Stimulated activated CD8-positive, alpha-beta memory T cell treated with anti-CD3 and anti-CD28 coated beads, Interleukin-15, amount 100 ng/mL, for 24 hours (primary cell): ENCODE measurements at places on chromosomes 6 and 20.

DNA sequence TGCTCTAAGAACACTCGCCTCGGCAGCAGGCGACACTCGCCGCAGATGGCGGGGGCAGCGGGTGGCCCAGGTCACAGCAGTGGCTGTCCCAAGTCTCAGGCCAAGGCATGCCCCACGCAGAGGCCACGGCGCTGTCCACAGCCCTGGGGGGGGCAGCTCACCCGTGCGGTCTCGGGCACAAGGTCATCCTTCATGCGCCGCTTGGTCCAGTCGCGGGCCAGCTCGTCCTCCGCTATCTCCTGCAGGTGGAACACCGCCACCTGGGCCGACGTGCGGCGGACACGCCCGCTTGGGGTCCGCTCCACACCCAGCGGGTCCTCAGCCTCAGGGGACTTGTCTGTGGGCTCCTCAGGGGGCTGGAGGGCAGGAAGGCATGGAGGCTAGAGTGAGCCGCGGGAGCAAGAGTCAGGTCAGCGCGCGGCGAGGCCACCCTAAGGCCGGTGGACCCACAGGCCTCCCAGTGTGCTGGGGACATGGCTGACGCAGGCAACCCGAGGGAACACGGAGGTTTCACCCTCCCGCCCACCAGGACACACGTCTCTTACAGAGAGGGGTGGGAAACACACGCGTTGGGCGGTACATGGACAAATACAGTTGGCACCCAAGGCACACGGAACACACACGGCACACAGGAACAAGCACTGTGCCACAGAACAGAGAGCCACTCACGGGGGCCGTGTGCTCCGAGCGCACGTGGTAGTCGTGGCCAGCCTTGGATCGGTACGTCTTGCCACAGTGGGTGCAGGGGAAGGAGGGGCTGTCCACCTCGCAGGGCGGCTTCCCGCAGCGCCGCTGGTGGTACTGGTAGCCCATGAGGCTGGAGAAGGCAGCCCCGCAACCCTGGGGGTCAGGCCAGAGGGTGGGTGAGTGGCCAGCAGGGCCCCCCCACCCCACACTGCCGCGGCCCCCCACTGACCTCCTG is 6.5 kb upstream of the UCKL1 start:
- DNase-seq = no peak

- no peak for DNase-seq
These were observed 118.7 kb downstream of the JARID2 start for GRCh38 chr6:15364401-15365037.

- DNase-seq = no peak
These were observed 52.9 kb upstream of the BTN3A2 start for GRCh38 chr6:26312096-26312463.

GRCh38 chr6:143062551-143062950 is 1.9 kb downstream of the AIG1 start:
- DNase-seq = no peak

GRCh38 chr20:14838663-14839628 is 501.5 kb upstream of the FLRT3 start:
- no peak for DNase-seq

DNA sequence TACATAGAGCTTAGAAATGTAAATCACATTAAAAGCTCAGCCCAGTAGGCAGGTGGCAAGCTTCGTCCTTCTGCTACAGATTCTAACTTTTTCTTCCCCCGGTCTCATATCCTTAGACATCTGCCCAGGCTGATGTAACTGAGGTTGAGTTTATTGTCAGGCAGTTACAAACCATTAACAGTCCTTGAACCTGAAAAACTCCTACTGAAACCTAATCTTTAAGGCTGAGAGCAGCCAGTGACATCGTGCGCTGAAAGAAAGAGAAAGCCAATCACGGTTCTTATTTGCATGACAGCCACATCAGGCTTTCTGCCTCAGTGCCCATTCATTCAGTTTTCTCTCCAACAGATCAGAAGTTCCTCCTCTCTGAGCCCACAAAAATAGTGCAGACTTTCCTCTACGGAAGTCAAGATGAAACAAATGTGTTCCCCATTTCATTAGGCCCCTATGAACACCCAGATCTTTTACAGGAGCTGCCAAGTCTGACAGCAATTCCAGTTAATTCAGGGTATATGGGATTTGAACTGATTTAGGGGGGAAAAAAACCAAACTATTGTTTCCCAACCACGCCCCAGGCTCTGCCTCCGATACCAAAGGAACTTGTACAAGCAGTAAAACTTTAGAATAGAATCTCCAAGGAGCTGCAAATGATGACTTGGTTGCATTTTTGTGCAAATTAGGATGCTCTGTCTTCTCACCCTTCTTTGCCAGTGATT is at the start of gene NHSL1:
Gene NHSL1, minus strand, starts transcription at position 192 of the 716 bp plus-strand sequence. CDS start 204 bp downstream, outside the sequence.
- no peak for DNase-seq

GRCh38 chr6:166300357-166300987 is 7.7 kb downstream of the PRR18 start:
- no peak for DNase-seq

DNA sequence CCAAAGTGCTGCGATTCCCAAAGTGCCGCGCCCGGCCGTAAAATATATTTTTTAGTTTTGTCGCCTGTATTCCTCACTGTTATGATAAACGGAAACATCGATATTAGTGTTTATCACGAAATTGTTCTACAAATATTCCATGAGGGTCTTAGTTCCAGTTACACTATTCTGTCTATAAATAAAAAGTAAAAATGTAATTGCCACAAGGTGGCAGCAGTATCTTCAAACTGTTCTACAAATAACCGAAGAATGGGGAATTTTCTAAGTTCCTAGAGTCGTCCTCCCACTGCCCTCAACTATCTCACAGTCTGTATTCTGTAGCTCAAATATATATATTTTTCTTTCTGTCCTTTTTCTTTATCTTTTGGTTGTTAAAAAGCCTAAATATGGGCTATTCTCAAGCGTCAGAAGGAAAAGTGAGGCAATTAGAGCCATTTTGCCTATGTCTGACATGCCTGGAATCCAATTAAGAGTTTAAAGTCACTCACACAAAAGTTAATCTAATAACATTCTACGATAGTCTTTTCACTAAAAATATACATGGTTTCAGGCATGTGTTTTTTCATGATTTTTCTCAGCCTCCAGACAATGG is 14.2 kb upstream of the FAM162B start:
- DNase-seq = no peak

GRCh38 chr6:30311101-30311500 is 15.6 kb upstream of the TRIM39 start:
- DNase-seq = no peak

GRCh38 chr6:9697263-9697931 is 717.5 kb downstream of the TFAP2A start:
- DNase-seq = no peak

DNA sequence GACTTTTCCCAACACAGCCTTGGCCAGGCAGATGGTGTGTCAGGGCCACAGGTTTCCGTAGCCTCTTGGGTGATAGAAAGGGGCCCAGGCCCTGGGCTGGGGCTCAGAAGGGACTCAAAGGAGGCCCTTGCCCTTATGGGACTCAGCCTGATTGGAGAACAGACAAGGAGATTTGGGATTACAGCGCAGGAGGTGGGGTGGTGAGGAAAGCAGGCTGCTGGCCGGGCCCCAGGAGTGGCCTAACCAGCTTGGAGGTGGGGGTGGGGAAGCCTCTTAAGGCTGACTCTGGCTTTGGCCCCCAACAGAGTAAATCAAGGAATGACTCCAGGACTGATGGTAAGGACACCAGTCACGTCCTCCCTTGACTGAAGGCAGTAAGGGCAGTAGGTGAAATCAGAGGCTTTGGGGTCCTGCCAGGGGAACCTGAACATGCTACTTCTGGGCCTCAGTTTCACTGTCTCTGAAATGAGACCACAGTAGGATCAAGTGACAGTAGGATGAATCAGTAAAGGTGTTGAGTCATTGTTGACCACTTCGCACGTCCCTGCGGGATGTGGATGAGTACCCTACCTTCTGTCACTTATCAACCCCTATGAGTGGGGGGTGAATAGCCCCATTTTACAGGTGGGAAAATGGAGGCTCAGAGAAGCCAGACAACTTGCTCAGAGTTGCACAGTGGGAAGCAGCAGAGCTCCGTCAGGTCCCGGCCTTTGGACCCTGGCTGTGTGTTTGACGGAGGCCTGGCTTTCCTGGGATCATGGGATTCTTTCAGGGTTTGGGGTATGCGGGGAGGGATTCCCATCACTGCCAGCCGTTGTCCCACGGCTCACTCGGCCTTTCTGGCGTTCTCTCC is 4.5 kb downstream of the SNAI1 start:
- DNase-seq = no peak

DNA sequence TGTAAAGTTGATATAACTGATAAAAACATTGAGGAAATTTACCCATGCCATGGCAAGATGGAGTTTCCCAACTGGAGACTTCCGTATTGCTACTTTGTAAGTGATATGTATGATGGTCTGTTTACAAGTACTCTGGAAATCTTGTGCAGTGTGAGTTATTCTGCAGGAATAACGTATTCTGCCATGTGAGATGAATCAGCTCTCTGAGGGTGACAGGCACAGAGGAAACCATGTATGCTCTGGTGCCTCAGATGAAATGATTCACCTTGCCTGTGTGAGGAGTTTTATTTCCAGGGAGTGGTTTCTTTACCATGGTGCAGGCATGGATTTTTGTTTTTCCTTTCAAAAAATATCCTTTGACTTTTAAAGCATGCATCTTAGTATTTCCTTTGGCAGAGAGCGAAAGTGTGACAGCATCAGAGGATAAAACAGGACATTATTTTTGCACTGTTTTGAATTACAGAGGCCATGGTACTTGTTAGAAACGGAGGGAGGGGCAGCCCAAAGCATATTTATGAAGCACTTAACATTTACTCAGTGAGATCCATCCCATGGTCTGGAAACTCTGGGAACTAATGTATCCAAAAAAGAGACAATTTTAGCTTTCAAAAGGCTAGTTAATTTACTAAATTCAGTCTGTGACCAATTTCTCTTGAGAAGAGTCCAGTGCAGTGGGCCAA is 36.0 kb upstream of the MTRF1L start:
- no peak for DNase-seq

DNA sequence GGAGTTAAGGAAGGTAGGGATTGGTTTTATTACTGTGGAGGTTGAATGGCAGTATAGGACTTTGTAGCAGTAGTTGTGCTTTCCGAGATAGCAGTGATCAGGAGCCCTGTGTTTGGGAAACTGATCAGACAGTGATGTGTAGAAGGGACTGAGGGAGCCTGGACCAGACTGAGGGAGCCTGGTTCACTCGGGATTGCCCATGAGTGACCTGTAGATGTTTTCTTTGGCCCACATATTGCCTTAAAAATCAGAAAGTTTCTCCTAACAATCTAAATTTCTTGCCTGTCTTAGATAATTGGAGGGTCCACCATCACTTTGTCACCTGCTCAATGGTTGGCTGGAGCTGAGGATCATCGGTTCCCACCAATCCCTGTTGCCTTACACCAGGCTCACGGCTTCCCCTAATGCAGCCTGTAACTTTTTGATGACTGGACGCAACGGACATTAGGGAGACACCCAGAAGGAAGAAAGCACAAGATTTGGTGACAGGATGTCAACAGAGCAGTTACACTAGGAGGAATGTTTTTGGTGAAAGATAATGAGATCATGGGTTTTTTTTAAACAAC is 1.1 kb downstream of the CDS2 start:
- no peak for DNase-seq
